ENCODE measurements at places on chromosomes 3 and 15.

- no peak for DNase-seq
Observed at GRCh38 chr3:126464093-126464492, 11.6 kb downstream of the ZXDC start.

DNA sequence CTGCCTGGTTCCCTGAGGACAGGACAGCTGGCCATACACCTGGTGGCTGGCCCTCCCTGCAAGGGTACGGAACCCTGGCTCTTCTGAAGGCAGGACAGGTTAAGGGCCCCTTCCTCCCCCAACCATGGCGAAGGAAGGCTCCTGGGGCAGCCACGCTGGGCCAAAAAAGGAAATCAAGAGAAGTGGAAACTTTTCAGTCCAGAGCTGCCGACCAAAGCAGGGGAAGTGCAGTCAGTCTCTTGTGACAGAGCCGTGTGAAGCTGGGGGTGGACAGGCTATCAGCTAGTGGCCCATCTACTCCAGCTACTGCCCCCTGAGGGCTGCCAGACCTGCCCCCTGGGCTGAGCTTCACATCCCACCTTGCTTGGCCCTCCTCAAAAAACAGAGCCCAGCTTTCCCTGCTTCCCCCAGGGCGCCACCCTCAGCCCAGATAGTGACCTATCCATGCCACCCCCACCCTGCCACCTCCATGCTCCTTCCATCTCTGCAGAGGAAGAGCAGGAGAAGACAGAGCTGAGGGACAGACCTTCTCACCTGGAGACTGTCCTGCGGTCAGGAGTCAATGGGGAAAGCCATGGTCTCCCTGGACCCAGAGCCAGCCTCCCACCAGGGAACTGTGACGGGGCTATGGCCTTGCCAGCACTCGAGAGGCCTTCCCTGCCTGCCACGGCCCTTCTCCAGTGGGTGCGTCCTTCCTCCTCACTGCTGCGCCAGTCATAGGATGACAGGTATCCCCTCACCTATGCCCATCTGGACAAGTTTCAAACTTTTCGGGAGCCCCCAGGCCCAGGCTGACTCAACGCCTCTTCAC is 4.6 kb downstream of the SEMA7A start:
- no peak for DNase-seq

DNA sequence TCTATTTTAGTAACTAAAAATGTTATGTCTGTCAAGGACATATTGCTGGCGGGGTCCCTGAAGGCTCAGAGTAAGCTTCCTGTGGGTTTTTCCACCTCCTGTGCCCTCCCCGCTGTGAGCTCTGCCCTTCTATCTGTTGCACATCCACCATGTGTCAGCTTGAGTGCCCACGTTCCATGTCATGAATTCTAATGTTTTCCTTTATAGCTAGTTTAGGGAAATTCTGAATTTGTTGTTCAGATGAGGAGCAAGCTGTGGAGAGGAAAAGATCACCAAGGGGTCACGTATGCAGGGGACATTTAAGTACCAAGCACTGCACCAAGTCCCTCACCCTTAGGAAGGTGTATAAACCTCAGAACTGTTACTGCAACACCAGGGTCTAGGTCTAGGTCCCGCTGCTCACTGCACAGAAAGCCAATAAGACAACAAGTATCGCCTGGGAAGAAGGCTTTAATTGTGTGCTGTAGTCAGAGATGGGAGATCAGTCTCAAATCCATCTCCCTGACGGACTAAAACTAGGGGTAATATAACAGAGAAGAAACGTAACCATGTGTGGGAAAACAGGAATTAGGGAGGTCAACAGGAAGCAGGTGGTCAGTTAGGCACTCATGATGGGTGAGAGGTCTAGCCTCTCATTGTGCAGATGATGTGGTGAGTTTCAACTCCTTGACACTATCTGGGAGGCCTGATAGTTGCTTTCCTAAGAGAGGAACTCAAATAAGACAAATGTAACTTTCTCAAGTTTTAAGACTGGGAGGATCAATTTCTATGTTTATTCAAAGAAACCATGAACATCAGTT is 9.7 kb downstream of the GP9 start:
- DNase-seq: no peak

DNA sequence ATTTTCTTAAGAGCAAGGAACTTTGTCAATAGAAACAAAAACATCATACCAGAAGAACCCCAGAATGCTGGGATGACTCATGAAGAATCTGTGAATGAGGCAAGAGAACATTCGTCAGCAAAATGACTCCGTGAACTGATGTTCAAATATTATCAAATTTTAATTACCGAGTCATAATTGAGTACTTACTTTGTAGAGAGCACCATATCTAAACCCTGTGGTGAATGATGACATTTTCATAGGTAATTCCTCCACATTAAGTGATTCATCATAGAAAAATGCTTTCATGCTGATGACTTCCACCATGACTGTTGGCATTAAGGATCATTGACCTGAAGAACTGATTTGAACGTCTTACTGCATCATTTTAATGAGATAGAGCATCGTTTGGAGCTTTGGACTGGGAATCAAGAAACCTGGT is 56.3 kb downstream of the PPARG start:
- peak; percentile 12 for DNase-seq

- DNase-seq: peak; percentile 50
Observed at GRCh38 chr3:10196389-10197052, 31.8 kb downstream of the IRAK2 start.

- DNase-seq: no peak
Observed at GRCh38 chr3:183553334-183554026, 2.0 kb downstream of the KLHL6 start.

- no peak for DNase-seq
Observed at GRCh38 chr15:96160269-96160668, 170.2 kb upstream of the NR2F2 start.

GRCh38 chr3:28924744-28925360 is 356.0 kb upstream of the RBMS3 start:
- no peak for DNase-seq

DNA sequence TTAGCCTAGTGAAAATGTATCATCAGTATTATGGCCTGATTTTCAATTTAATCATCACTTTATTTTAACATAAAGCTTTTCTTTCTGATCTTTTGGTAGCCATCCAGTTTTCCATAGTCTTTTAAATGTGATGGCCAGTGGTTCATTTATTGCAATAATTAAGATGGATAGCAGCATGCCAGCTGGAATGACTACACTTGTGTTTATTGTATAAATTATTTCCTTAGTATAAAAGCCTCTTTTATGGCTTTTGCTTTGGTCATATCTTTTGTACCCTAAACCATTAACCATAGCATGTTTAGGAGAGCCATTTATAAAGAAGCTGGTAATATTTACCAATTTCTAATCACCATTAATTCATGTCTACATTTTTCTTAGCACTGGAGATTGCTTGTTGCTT is 31.7 kb downstream of the ALCAM start:
- DNase-seq: no peak

DNA sequence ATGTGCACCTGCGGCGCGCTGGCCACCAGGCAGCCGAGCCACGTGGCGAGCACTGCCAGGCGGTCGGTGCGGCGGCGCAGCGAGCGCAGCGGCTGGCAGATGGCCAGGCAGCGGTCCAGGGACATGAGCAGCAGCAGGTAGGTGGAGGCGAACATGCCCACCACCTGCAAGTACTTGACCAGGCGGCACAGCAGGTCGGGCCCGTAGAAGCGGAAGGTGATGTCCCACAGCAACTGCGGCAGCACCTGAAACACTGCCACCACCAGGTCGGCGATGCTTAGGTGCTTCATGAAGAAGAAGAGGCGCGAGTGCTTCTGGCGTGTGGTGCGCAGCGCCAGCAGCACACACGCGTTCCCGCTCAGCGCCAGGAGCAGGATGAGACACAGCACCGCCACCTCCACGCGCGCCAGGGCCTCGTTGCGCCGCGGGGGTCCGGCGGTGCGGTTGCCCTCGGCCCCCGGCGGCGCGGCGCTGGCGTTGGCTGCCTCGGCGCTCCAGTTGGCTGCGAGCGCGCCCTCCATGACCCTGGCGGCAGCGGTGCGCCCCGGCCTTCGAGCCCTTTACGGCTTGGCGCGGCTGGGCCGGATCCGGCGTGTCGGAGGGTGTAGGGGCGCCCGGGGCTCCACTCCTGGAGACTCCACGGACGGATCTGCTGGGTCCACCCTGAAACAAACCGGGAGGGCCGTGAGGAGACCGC is 1.6 kb downstream of the OXTR start:
- no peak for DNase-seq

DNA sequence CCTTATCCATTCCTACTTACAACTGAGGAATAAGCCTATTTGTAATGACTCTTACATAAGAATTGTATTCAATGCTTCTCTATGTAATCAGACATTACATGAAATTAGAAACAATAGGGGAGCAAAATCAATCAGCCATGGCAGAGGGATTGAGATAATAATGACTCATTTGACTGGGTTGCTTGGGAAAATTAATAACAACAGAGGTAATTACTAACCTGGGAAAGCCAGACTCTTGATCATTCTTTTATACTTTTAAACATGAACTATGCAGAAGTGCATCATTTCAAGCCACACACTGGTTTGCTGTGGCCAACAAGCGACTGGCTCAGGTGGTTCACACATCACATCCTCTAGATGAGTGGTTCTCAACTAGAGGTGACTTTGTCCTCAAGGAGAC is 126.3 kb upstream of the CRBN start:
- no peak for DNase-seq

DNA sequence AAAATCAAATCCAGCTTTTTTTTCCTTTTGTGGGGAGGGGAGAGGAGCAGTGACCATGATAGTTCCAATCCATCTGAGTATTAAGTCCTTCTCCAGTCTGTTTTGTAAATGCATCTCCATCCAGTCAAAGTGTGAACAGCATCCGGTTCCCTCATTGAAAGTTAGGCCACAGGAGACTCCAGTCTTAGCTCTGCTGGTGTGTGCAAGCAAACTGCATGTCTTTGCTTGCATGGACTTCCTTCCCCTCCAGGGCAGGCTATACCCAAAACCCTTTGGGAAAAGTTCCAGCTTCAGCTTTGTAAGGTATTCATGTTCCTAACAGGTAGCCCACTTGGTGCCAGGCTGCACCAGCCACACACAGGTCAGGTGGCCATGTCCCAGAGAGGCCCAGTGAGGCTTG is 3.1 kb upstream of the MAN2C1 start:
- no peak for DNase-seq

DNA sequence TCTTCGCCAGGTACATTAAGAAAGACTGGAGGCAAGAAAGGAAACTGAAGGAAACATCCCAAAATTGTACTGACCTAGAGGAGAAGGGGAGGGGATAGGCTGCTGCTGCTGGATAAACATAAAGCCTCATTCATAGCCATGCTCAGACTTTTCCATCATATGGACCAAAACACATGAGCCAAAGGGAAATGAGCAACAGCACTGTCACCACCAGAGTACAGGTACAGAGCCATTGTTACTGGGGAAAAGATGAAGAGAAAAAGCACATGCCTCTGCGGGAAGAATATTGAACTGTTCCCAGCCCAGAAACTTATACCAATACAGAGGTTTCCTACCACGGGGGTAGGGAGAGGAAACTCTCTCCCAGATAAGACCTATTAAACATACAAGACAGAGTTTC is 861.9 kb downstream of the NTRK3 start:
- DNase-seq: no peak

- DNase-seq: no peak
Observed at GRCh38 chr15:68374168-68374745, 57.7 kb downstream of the ITGA11 start.

DNA sequence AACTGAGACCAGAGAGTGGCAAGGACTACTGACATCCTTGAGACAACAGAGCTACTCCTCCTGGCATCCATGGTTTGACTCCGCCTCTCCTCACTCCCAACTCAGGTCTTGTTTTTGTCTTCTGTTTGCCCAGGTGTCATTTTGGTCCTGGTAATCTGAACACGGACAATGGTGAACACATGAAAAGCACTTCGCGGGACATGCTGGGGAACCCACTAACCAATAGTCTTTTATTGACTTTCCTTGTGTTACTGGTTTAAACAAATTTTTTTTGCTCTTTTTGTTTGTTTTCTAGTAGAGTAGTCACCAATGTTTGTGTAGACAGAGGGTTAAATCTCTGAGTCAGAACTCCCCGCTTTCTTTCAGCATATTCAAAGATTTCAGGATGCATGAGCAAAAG is 38.4 kb downstream of the LARP6 start:
- no peak for DNase-seq

DNA sequence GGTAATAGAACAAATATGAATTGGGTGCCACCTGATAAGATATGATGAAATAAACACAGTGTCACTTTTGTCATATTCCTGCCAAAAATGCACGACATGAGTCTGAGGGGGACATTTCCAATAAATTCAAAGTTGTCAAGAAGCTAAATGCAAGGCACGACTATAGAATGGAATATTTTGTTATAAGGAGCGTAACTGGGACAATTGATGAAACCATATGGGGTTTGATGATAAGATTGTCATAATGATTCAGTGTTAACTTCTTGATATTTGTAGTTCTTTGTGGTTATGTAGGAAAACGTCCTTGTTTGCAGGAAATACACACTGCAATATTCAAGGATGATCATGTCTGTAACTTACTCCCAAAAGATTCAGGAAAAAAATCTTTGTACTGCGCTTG is 163.3 kb downstream of the MEX3B start:
- no peak for DNase-seq

GRCh38 chr3:50338965-50339364 is 1.7 kb downstream of the RASSF1 start:
- DNase-seq: no peak

DNA sequence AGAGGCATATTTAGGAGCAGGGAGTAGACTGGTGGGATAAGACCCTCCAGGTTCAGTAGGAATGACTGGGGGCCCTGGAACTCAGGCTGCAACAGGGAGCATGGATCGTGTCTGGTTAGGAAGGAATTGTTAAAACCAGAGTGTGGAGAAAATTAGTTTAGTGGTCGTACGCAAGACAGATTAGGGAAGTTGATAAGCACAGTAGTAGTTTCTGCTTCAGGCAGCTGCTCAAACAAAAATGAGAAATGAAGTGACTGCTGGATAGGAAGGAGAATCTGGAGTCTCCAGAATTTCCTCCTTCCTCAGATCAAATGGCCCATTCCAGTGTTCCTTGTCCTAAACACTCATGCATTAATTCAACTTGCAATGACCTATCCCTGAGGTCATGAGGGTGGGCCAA is 11.2 kb downstream of the MYD88 start:
- DNase-seq: no peak

DNA sequence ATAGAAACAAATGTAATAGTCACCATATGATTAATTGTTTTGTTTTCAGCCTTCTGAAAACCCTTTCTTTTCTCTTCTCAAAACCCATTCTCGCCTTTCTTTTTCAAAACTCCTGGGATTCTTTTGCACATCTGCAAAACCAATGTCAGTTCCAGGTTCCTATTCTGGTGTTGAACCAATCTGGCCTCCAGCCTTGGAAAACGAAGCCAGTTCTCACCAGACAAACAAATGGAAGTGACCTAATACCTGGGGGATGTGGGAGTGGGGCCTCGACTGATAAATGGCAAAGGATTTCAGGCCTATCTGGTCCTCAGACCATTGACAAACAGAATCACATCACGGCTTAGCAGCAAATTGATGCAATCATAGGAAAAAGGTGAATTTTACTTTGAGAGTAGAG is 73.0 kb downstream of the COL8A1 start:
- DNase-seq: no peak

- no peak for DNase-seq
Observed at GRCh38 chr3:114336122-114336697, 42.4 kb downstream of the TIGIT start.

Measured in fibroblast of skin of left biceps (primary cell).